Left colon (tissue), 2 donors: ENCODE measurements at places on chromosomes 5 and 9.

DNA sequence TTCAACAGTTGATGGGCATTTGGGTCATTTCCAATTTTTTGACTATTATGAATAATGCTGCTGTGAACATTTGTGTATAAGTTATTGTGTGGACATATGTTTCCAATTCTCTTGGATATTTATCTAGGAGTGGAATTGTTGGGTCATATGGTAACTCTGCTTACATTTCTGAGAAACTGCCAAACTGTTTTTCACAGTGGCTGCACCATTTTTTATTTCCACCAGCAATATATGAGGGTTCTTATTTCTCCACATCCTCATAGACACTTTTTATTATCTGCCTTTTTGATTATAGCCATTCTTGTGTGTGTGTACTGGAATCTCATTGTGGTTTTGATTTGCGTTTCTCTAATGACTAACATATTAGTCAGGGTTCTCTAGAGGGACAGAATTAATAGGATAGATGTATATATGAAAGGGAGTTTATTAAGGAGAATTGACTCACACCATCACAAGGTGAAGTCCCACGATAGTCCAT is 14.7 kb upstream of the MED27 start:
- no peak for DNase-seq

DNA sequence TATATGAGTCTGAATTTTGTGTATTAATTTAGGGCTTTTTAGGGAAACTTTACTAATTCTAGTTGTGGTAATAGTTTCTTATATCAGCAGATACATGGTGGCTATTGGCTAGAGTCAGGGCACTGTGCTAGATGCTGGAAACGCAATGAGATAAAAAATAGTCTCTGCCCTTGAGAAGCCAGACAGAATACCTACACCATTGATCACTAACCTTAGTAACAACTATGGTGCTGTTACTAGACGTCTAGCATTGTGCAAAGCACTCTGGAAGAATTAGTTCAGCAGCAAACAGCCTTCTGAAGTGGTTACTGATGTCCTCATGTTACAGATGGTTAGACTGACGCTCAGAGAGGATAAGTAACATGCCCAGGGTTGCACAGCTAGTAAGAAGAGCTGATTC is 61.8 kb downstream of the GDA start:
- no peak for DNase-seq

DNA sequence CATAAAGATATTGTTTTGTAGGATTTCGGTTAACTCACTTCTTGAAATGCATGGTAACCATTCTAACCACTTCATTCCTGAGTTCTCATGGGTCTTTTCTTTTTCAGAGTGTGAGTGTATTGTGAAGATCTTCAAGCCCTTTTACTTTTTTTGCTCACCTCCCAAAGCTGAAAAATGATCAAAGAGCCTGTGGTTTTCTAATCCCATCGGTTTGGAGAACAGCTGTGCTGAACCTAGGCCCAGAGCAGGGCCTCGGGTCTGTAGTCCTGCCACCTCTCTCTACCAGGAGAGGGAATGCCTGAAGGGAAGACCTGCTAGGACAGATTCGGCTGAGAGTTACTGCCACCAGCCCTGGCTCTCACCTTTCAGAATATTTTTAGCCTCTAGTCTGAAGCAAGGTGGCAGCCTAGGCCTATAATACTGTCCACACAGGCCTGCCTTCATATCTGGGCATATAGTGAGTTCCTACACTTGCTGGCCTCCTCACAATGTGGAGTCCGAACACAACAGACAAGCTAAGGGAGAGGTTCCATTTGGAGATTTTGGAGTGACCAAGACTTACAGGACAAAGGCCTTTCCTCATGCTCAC is 13.8 kb downstream of the RGMB start:
- no peak for DNase-seq

DNA sequence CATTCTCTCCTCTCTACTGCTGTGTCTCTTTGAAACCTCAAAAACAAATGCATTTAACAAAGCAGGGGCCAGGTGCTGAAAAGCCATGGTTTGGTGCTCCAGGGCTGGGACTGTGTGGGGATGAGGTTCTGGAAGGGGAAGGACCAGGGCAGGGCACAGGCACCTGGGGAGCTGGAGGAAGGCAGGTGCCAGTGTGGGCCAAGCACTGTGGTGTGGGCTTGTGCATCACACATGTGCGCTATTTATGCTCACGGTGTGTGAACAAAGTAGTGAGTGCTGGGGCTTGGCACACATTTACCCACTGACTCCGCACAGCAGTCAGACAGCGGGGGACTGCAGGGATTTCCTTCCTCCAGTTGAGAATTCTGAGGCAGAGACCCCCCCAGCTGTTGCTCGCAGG is 10.1 kb downstream of the HRH2 start:
- DNase-seq, result no peak

- no peak for DNase-seq
Observed at GRCh38 chr9:69346596-69347390, 21.8 kb downstream of the ENTREP1 start.

DNA sequence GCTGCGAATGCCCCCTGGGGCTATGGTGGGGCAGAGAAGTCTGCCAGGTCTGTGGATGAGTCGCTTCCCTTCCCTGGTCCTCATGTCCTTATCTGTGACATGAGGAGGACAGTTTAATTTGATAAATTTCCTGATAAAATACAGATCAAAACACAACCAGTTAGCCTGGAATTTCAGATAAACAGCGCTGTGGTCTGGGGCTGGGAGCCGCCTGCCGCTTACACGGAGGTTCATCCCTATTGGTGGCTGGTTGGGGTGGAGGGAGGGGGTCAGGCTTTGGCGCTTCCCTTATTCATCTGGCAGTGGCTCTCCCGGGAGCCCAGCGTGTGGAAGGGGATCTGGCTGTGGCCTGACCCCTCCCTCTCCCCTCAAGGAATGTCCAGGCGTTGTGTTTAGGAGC is 17.9 kb downstream of the CRB2 start:
- no peak for DNase-seq

DNA sequence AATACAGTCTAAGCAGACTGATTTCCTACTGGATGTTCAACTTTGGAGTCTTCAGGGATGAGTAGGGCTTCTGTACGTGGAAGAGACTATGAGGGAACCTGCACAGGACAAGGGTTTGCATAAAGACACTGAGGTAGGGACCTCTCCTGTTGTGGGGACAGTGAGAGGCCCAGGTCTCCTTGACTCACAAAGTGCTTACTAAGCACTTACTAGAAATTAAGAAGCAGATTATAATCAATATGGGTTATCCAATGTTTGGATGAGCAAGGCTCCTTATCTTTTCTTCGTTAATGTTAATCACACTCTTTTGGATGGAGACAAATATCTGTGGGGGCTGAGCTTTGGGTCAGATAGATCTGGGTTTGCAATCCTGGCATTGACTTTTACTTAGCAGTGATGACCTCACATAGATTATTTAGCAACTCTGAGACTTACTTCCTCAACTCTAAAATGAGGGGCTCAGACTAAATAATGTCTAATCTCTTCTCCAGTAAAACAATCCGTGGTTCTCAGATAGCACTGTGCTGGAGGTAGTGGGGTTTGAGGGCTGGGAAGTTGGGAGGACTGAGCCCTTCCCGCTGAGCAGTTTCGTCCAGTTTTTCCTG is 45.9 kb downstream of the PDCD1LG2 start:
- DNase-seq, result no peak

DNA sequence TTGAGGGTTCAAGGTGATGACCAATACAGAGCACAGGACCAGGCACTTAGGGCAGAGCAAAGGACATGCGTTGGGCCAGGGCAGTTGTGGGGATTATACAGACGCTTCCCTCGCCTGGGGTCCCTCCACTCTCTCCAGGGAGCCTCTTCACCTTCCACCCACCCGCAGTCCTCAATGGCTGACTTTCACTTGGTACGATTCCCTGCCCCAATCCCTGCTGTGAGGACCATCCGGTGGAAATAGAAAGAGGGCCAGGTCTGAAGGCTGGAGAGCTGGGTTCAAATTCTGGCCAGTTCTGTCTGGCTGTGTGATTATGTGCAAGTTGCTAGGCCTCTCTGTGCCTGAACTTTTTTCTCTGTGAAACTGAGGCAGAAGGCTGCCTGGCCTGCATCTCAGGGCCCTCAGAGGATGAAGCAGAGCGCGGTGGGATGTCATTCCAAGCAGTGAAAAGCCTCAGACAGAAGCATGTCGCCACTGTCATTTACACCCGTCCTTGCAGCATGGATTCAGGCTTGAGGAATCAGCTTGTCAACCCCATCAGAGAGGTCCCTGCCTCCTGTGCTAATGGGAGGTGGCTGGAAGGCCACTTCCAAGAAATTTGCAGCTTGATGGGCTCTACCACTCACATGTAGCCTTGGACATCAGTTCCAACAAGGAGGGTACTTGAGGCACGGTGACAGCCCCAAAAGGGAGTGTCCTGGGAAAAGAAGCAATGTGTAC is 206.6 kb upstream of the IER5L start:
- DNase-seq, result no peak

DNA sequence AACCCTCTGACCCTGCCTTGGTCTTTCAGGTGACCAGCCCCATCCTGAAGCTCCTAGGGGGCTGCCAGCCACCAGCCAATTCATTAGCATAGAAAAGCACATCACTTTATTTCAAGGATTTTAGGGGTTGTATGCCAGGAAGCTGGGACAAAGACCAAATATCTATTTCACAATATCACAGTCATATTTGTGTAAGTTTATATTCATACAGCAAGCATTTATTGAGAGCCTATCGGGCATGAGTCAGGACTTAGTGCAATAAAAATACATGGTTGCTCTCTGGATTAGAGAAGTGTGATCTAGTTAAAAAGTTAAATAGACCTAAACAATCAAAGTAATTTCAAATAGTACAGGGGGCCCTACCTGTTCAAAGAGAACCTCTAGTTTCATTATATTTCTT is 113.8 kb downstream of the ERCC6L2 start:
- DNase-seq, result no peak

DNA sequence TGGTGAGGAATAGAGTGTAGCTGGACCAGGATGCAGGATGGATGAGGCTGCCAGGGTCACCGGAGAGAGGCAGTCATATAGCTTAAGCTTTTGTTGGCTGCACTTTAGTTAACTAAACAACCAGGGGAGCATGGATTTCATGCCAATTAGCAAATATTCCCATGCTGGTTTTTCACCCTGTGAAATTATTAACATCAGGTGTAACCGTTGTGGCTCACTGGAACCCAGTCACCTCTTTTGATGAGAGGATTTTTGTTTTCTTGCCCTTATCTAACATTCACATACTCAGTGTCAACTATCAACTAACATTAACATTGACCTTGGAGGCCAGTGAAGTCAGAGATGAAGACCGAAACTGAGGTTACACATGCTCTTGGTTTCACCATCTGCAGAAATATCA is 97.2 kb upstream of the BASP1 start:
- DNase-seq, result no peak

DNA sequence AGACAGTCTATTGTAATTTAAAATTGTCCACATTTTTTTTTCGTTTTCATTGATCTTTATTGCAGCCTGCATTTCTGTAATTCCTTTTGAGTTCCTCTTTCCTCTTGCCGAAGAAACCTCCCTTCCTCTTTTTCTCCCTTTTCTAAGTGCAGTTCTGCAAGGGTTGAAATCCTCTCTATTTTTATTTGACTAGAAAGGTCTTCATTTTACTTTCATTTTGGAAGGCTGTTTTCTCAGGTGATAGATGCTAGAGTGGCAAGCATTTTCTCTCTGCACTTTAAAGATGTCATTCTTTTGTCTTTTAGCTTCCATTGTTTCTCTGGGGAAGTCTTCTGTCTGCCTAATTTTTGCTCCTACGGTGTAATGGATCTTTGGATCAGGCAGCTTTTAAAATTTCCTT is 248.5 kb downstream of the SMARCA2 start:
- no peak for DNase-seq

GRCh38 chr5:110917161-110917875 is 154.2 kb upstream of the TSLP start:
- DNase-seq, result no peak

DNA sequence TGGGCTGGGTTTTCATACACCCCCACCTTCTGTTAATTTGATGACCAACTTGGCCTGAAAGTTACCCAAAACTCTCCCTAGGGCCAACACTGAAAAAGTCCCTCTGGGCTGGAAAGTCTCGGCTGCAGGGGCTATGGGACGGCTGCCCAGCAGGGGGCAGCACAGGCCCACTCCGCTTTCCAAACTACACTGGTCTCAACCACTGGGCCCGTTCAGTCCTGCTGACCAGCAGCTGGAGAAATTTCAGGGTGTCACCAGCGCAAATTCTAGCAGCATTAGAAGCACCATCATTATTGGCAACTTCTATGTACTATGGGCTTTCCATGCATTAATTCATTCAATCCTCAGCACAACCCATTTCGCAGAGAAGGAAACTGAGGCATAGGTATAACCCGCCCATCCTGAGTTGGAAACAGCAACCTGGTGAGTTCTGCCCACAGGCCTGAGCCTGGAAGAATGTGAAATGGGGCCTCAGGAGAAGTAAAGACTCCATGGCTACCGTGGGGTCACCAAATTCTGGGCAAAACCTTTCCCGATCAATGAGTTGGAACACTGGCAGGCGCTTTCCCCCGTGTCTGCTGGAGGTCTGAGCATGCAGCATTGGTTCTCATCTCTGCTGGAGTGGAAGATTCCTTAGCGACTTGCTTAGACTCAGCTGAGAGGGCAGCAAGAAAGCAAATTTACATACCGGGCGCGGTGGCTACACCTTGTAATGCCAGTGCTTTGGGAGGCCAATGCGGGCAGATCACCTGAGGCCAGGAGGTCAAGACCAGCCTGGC is 9.7 kb downstream of the ORM2 start:
- peak; percentile 56 for DNase-seq

GRCh38 chr9:4709380-4709779 is 30.0 kb downstream of the CDC37L1 start:
- DNase-seq, result no peak

DNA sequence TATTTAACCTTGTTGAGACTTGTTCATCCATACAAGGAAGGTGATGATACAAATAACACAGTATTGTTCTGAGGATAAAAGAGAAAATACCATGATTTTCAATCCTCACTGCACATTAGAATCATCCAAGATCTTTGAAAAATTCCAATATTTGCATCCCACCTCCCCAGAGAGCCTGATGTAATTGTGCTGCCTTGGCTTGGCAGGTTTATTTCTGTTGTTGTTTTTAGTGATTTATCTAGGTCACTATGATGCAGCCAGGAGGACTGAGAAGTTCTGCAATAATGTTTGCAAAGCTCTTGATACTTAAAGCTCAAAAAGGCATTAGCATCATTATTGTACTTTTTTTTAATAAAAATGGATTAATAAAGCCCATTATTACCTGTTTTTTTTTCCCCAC is 67.0 kb upstream of the NMUR2 start:
- no peak for DNase-seq

DNA sequence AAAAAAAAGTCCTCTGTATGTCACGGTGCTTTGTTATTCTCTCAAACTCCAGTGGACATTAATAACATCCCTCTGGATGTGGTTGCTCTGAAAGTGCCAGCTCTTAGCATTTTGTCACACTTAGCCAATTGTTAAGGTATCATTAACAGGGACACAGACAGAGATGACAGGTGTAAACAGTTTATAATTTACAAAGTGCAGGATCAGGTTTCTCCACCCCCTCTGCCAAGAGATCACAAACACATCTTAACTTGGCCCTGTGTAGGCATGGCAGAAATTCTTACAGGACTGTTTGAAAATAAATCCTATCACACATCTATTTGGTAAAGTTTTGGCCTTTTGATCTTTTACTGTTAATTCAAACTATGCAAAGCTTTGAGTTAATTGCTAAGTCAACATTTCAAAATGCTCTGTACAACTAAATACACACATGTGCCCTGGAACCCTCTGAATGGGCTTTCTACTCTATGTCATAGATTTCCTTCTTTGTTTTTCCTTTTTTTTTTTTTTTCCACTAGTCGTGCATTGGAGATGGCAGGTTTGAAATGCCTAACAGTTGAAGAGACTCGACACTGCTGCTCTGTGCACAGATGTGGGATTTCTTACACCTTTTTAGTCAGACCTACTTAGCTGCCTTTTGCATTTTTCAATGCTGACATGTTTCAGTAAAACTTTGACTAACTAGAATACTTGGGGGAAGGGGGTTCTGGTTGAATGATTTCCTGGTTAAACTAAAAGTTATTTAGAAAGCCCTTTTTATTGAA is 41.7 kb downstream of the SEMA6A start:
- DNase-seq, result no peak
